Breast epithelium (tissue), 4 donors: ENCODE measurements at places on chromosomes 7 and 10.
A peak's percentile ranks its signal among the peaks of the same experiment; 100 is the strongest.

- no peak for DNase-seq
These were observed 133.5 kb downstream of the RGS10 start for GRCh38 chr10:119408969-119409371.

GRCh38 chr10:70890917-70891431 is 2.6 kb upstream of the PCBD1 start:
- DNase-seq, result peak; percentile 25

DNA sequence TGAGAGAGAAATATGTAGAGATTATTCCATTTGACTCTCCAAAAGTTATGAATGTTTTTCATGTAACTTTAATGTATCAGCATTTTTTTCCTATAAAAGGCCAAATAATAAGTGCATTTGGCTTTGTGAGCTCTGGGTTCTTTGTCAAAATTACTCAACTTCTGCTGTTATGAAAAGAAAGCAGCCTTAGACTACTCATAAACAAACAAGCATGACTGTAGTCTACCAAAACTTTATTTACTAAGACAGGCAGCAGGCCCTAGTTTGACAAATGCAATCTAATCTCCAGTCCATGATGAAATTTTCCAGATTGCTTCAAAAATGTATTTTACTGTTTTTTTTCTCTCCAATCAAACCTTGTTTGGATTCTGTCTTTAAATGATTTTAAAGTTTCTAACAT is 46.3 kb downstream of the MRPL32 start:
- DNase-seq, result no peak

DNA sequence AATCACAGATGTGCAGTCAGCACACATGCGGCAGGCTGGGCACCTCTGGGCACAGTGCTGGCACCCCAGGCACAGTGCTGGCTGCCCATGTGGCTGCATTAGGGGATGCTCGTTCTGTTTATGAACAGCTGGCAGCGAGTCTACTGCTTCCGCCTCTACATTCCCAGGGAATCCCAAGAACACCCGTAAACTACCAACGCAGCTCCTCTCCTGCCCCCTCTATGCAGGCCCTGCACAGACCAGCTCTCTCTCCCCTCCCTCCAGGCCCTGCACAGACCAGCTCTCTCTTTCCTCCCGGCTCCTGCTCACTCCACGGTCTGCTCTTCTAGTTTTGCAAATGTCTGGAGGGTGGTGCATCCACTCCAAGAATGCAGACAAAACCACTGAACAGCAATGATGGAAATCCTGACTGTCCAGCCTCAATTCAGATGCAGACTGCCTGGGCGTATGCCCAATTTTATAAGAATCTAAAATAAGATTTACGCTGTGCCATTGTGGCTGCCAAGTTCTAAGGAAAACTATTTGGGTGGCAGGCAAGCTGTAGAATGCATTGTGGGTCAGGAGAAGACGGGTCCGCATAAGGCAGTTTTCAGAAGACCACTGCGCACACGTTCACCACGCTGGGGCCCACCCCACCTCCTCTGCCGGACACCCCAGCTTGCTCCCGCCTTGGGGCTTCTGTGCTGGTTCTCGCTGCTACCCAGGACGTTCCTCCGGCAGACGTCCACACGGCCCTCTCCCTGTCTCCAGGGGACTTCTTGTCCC is 234.6 kb downstream of the ZMYND11 start:
- DNase-seq, result no peak

GRCh38 chr10:63252095-63252762 is 119.1 kb downstream of the NRBF2 start:
- no peak for DNase-seq

DNA sequence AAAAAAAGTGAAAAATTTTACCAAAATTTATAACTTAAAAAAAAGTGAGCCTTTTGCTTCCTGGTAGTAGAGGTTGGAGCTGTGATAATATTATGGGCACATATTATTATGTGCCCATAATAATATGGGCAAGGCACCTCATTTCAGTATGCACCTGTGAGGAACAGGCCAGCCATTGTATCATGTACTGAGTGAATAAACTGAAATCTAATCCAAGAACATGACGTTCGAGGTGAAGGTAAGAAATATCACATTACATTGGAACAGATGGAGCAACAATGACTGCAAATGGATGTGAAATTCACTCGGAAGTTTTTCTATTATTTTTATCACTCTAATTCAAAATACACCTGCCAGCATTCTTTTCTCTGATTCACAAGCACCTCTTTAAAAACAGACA is 216.0 kb downstream of the KLF6 start:
- DNase-seq, result no peak

- no peak for DNase-seq
These were observed 27.9 kb upstream of the CUL1 start for GRCh38 chr7:148670807-148671206.

DNA sequence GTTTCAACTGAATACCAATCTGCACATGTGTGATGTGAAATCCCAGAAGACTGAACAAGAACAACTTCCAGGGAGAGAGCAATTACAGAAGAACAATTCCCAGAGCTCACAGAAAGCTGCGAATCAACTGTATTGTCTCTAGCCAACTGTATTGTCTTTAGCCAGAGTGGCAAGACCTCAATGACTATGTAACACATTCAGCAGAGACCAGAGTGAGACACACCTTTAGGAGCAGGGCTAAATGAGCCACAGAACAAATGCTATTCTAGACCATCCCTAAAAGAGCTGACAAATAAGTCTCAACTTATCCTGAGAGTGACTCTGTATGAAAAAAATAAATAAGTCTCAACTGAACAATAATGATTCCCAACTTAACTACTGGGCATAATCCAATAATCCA is 72.0 kb downstream of the KMT2C start:
- no peak for DNase-seq

DNA sequence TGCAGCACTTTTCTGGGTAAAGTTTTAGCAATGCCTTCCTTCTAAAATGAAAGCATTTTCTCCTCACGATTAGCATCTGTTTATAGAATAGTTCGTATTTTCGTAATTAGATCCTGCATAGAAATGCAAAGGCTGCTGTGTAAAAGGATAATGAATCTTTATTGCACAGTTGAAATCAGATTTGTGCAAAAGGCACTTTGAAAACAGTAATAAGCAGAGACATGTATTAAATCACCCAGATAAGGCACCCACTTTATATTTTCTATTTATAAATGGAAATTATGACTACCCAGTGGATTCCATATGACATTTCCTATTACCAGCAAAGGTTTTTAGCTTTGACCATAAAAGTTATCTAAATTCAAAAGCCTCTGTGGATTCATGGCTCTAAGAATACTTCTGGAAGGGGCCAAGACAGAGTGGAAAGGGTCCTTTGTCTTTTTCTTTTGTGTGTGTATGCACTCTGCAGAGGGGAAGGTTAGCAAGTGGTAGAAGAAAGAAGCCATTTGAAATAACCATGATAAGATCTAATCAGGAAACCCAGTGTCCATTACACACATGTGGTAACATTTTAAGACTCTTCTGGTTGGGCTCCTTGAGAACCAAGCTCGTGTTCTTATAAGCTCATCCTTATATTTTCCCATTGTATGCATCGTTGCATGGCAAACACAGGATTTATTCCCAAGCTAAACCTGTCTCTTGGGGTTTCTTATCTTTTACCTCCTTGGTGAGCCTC is 612.1 kb downstream of the AUTS2 start:
- DNase-seq, result no peak

DNA sequence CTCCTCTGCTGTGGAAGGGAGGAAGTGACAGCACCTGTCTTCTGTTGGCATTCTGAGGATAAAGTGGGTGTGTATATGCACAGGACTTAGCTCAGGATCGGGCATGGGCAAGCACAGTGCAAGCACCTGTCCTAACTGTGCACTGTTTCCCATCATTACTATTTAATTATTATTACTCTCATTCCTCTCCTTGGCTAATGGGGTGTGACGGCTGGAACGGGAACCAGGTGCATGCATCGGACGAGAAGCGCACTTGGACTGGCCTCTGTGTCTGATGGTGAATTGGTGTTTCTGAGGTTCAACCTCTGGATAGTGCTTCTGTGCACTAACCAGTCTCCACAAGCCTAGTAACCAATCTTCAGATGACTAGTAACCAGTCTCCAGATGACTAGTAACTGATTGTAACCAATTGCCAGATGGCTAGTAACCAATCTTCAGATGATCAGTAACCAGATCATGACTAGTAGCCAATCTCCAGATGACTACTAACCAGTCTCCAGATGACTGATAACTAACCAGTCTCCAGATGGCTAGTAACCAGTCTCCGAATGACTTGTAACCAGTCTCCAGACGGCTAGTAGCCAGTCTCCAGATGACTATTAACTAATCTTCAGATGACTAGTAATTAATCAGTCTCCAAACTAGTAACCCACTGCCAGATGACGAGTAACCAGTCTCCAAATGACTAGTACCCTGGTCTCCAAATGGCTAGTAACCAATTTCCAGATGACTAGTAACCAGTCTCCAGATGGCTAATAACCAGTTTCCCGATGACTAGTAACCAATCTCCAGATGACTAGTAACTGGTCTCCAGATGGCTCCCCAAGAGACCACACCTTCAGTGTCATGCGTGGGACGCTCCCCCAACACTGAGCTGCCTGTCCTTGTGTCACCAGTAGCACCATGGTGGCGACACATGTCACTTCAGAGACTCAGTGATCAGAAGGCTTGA is 85.8 kb downstream of the PAXIP1 start:
- DNase-seq, result no peak

- DNase-seq, result no peak
These were observed 4.1 kb downstream of the AGMO start for GRCh38 chr7:15557686-15558085.

DNA sequence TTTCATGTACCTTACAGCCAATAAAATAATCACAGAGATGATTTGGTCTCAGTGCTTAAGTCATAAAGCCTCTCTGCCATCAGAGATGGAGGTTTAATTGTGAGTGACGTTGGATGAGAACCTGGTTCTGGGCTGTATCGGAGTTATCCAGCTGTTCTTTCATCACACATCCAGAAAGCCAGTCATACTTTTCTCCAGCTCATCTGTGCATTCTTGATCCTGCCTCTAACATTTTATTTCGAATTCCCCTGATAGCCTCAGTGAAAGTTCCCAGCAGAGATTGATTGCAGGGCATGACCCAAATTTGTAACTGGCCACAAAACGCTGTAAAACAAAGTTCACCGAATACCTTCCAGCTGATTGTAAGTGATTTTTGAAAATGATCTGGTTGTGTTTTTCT is 212.6 kb upstream of the HABP2 start:
- DNase-seq, result no peak

DNA sequence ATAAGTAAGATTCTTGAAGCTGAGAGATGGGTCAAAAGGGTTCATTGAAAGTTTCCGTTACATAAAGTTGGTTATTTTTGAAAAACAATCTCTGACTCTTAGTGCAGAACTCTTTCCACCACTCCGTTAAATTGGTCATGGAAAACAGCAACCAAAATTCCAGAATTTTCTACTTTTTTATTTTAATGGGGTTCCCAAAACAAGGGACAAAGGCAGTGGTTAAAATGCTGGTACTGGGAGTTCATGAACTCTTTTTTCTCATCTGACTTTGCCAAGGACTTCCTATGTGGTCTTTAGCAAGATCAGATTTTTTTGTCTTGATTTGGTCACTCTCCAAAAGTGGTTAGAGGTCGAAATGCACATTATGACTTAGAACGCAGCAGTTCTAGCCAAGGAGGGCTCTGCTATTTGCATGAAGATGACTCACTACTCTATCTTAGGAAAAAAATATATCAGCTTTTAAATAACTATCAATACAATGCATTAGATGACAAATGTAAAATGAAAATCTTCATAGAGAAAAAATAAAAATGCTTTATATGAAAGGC is 145.7 kb downstream of the REEP3 start:
- no peak for DNase-seq

GRCh38 chr10:79316671-79317431 is 30.4 kb upstream of the PPIF start:
- DNase-seq, result no peak

GRCh38 chr10:50426485-50426884 is 175.2 kb upstream of the ASAH2 start:
- DNase-seq, result no peak

DNA sequence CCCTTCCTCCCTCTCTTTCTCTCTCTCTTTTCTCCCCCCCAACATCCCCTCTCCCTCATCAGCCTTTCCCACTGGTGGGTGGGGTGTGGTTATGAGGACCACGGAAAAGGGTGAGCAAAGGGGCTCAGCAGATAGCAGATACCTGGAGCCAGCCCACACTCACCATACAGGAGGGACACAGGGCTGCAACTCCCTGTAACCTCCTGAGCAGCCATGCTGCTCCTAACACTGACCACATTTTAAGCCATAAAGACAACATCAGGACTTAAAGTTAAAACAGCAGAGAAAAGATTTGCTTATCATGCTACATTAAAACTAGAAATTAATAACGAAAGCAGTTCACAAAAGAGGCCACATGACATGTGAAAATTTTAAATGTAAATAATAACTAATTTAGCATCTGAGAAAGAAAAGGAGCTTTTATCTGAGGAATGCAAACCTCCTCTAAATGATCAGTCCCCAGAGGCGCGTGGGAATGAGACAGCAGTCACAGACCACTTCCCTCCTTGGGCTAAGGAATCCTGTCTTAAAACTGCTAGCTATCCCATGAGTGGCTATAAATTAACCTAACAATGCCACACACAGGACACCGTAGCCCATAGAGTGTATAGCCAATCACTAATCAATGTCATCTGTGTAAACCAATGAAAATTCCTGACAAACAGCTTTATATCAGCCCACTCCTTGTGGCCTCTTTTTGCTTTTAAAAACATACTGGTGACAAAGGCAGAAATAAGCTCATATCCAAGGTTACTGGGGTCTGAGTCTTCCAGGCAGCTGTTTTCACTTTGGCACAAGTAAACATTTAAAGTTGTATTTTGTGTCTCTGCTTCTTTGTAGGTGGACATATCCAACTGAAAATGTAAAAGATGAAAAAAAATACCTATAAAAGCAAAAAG is 33.3 kb downstream of the PKD1L1 start:
- no peak for DNase-seq

- no peak for DNase-seq
These were observed 737.2 kb upstream of the IGFBP3 start for GRCh38 chr7:46658281-46658680.

- no peak for DNase-seq
These were observed 15.4 kb downstream of the PTPRN2 start for GRCh38 chr7:158572000-158572828.
